NCI-H345 (cell line): ENCODE measurements at places on chromosomes 4 and X.

DNA sequence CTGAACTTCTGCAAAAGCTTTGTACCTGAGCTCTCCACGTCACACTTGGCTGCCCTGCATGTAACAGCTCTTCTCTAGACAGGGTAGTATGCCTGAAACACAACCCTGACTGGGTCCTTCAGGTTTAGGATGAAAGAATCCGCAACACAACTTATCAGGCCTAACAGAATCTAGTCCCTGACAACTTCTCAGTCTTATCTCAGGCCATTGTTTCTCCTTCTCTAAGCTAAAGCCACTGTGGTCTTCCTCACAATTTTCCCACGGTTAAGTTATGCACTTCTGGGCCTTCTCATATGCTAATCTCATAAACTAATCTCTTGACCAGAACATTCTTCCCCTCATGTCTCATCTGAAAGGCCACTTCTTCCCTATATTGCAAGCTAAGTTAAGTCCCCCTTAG, 10.8 kb upstream of the TMPRSS11B start:
- DNase-seq = no peak

GRCh38 chr4:114156371-114156770, 176.9 kb upstream of the ARSJ start:
- no peak for DNase-seq

DNA sequence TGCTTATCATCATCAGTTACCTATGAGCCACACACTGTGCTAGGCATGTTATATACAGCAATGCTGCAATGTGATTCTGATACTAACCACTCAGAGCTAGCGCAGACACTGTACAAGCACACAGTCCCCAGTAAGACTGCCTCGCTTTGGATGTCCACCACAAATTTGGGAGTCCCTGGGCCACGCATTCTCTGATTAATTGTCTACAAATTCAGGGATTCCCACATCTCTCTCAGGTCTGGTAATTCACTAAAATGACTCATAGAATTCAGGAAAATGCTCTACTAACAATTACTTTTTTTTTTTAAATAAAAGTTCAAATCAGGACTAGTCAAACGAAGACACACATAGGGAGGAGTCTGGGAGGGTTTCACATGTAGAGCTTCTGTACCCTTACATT, 652.1 kb upstream of the AADAT start:
- no peak for DNase-seq

- DNase-seq = no peak
Observed at GRCh38 chrX:66635360-66635759, 3.5 kb downstream of the EDA2R start.

- DNase-seq = no peak
Observed at GRCh38 chr4:14125375-14126129, 498.0 kb upstream of the BOD1L1 start.

GRCh38 chr4:82718162-82718940, 80.2 kb downstream of the SCD5 start:
- DNase-seq = no peak

- no peak for DNase-seq
Observed at GRCh38 chr4:162510115-162510514, 346.3 kb upstream of the FSTL5 start.

DNA sequence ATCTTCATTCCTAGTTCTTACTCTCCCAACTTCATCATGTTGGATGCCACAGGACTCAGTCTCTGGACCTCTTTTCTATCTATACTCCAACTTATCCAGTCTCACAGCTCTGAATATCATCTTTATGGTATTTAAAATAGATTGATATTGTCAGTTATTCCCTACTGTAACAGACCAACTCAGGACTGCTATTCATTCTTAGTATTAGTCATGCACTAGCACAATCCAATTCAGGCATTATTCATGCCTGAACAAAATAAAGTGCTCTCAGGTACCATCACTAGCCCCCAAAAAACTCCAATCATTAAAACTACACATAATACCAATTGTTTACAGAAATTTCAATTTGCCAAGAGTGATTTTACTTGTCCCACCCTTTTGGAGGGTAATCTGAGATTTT, 37.7 kb downstream of the FRYL start:
- DNase-seq = no peak
